ENCODE measurements at places on chromosomes 13 and 19.

GRCh38 chr13:75789451-75790197 lies 153.5 kb downstream of the LMO7 start:
- DNase-seq, result no peak

DNA sequence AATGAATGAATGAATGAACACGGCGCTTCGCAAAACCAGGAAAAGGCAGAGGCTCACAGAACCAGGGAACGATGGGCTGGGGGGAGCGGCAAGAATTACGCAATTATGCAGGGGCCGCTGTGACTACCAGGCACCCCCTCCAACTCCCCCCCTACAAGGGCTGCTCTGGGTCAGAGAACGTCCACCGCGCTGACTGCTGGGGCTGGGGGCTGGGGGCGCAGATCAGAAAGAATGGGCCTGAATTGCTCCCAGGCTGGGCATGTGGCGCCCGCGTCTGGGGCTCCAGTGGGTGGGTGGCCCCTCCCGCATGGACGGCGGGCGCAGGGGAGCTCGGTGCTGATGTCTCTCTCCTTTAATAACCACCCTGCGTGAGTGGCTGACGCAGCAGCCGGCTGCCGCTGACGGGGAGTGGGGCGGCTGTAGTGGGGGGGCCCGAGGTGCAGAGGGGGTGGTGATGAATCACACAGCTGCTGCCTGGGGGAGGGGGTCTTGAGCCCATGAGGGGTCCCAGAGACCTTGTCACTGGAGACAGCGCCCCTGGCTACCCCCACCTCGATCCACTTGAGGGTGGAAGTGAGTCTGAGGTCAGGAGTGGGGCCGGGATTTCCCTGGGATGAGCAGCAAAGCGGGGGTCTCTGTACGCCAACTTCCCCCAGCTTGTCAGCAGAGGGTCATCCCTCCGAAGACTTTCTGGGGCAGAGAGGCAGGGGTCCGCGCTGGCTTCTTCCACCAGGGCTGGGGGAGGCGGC lies 1.5 kb upstream of the CIRBP start:
- DNase-seq, result peak; percentile 66

DNA sequence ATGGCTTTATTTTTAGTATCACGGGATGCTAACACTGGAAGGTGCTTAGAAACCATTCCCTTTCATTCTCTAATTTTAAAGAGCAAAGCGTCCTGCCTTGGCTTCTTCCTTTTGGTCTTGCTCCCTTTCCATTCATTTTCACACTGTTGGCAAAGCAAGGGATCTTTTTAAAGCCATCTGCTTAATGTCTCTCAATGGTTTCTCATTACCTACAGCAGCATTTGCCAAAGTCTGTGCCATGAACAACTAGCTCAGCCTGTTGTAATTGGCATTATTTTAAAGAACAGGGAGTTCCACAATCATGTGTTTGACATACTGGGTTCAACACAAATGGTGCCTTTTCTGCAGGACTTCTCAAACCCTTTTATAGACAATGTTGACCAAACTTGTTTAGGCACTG lies 444.3 kb downstream of the GPC6 start:
- DNase-seq, result no peak

- no peak for DNase-seq
These were observed 2.2 kb upstream of the COLGALT1 start for GRCh38 chr19:17553256-17553655.

DNA sequence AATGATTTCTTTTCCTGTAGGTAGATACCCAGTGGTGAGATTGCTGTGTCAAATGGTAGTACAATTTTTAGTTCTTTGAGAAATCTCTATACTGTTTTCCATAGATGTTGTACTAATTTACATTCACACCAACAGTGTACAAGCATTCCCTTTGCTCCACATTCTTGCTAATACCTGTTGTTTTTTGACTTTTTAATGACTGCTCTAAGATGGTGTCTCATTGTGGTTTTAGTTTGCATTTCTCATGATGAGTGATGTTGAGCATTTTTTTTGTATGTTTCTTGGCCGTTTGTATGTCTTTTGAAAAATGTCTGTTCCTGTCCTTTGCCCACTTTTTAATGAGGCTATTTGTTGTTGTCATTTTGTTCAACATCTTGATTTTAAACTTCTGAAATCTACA lies 103.3 kb downstream of the DGKH start:
- DNase-seq, result no peak

- DNase-seq, result no peak
These were observed 5.8 kb downstream of the EGLN2 start for GRCh38 chr19:40804783-40805242.

DNA sequence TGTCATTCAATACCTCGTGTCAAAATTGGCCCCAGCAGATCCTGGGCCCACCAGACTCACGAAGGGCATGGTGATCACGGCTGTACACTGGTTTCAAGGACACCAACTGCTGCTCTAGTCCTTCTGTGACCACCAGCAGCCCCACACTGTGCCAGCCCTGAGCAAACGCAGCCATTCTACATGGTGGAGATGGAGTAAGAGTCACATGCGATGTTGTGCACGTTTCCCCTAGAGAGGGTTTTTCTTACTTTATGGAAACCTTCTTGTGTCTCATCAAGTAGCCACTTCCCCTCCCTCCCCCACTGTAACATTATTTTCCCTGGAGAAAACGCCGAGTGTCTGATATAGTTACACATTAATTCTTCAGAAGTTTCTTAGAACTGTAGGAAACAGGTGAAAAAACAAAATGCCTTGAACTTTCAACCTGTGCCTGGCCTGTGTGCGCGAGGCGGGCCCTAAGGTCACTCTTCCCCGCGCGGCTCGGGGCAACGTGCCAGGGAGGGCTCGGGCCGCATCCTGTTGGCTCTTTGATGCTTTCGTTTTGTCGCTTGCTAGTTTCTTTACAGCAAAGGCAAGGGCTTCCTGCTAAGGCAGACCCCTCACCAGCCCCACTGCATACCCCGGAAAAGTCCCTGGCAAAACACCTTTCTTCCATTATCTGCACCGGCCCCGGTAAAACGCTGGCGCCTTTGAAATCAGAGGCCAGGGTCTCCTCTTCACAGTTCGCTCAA lies 44.6 kb downstream of the GGACT start:
- DNase-seq, result no peak

GRCh38 chr19:38149661-38150061 lies 74.4 kb downstream of the DPF1 start:
- no peak for DNase-seq

DNA sequence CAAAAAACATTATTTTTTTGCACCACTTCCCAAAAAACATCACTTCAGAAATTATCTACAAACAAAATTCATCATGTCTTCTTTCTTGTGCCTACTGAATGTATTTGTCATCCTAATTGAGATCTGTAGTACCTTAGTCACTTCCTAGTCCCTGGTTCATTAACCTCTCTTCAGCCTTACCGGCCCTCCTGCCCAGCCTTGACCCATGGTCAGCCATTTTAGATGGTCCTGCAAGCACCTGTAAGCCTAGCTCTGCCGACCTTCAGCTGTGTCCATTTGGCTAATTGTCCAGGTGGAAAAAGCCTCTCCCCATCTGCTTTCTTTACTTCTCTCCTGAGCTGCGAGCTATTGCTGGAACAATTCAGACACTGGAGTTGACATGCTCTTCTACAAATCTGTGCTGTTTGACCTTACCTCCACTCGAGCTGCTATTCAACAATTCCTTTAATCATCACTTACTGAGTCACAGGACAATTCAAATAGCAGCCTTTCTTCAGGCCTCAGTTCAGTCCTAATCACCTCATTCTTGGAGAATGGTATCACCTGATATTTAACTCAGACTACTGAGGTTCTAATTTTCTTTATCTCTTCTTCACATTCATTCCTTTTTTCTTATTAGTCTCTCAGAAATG lies 882.5 kb downstream of the PCDH9 start:
- DNase-seq, result no peak

DNA sequence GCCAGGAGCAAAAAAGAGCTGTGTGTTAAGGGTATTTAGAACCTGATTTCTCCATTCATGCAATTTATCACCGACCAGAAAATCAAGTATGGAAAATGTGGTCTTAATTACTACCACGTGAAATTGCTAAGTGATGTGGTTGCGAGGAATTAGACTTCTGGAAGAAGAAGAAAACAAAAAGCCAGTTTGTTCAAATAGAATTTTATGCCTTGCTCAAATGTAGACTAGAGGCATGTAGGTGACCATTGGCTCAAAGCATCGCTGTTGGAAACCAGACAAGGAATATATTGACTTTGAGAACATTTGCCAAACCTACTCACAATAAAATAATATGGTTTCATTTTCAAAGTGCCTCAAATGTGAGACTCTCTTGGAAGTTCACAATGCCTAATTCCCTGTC lies 57.3 kb upstream of the LRCH1 start:
- no peak for DNase-seq

- DNase-seq, result no peak
These were observed 86.7 kb downstream of the ZAR1L start for GRCh38 chr13:32228330-32229041.

DNA sequence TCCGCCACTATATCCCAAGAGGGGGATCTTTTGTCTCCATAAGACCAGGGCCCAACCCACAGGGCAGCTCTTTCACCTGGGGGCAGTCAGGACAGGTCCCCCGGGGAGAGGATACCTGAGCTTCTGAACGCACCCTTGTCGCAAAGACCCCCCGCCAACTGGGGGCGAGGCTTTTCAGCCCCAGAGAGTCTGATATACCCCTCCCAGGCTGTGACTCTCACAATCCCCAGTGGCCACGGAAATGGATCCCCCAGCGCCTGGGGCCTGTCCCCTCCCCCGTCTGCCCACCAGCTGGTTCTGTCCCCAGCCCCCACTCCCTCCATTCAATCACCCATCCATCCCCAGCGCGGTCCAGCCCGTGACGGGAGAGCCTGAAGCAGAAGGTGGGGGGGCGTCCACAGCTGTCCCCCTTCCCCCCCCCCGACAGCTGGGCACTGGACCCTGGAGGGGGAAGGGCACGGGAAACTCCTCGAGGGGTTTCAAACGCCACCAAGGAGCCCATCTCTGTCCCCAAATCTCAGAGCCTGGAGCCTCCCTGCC lies 823 bp downstream of the DOCK6 start:
- peak; percentile 55 for DNase-seq

- no peak for DNase-seq
These were observed 561.6 kb downstream of the TBC1D4 start for GRCh38 chr13:74920361-74920760.

- no peak for DNase-seq
These were observed 22.5 kb upstream of the MYCBP2 start for GRCh38 chr13:77349365-77349764.

- DNase-seq, result no peak
These were observed 254.3 kb downstream of the NDFIP2 start for GRCh38 chr13:79735228-79735627.

GRCh38 chr13:59787679-59788078 lies 376.0 kb downstream of the DIAPH3 start:
- DNase-seq, result no peak

- DNase-seq, result no peak
These were observed 142.2 kb downstream of the SIPA1L3 start for GRCh38 chr19:38049105-38049649.

- no peak for DNase-seq
These were observed 189.3 kb upstream of the SPRY2 start for GRCh38 chr13:80530191-80530590.

GRCh38 chr13:41133951-41134350 lies 1.3 kb upstream of the KBTBD6 start:
- DNase-seq, result no peak

DNA sequence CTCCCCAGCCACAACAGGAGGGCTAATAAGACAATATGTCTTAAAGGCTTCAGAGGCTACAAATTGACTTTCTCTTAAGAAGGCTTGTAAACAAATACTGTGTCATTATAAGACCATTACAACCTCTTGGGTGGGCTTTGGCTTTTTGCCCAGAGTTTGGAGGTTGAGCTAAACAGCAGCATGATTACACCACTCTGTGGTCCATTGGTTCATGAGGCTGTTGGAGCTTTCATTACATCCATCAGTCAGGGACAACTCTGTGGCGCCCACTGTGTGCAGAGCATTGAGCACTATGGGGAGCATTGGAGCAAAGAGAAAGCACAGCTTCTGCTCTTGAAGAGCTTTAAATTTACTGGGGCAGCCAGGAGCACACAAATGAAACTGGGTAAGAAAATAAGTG lies 75.9 kb downstream of the TNFSF11 start:
- DNase-seq, result no peak

- DNase-seq, result no peak
These were observed 7.0 kb upstream of the EVI5L start for GRCh38 chr19:7822910-7823515.

- no peak for DNase-seq
These were observed 904 bp upstream of the SIGLEC9 start for GRCh38 chr19:51123802-51124201.

GRCh38 chr19:42176990-42177685 lies 40.3 kb downstream of the DEDD2 start:
- DNase-seq, result peak; percentile 93

DNA sequence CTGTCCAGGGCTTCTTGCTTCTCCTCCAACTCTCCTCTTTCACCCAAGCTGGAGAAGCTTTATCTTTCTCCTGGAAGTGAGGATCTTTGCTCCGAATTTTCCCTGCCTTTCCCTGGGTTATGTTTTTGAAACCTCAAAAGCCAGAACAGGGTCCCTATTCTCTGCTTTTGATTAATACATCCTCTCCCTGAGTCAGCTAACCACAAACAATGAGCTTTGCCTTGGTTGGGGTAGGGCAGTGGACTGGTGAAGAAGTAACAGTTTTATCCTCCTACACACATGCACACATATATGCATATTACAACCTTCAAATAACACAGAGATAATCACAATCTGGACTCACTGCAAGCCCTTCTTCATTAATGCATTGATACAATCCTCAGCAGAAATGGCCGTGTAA lies 44.6 kb downstream of the DLEU7 start:
- DNase-seq, result no peak

- DNase-seq, result peak; percentile 39
These were observed 17.9 kb downstream of the TFDP1 start for GRCh38 chr13:113602291-113602988.

DNA sequence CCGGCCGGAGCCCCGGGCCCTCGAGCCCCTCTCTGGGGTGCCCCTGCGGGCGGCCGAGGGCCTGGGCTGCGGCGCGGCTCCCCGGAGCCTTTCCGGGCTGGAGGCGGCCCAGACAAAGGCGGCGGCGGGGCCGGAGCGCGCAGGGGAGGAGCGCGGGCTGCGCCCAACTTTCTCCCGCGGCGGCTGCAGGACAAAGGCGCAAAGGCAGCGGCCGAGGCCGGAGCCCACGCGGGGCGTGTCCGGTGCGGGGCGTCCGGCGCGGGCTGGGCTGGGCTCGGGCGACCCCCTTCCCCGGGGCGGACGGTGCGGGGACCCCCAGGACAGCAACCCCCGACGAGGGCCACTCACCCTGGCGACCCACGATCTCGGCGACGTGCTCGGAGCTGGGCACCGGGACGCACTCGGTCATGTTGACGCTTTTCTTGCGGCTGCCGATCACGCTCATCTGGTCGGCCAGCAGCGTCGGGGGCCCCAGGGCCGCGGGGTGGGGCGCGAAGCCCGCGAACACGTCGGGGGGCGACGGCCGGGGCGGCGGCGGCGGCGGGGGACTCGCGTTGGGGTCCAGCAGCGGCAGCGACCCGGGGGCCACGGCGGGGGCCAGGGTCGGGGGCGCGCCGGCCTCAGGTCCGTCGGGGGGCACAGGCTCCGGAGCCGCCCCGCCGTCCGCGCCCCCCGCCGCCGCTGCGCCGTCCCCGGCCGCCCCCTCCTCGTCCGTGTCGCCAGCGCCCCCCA lies 843 bp downstream of the MEX3D start:
- DNase-seq, result peak; percentile 63

- DNase-seq, result no peak
These were observed 7.3 kb downstream of the ADGRL1 start for GRCh38 chr19:14198384-14199376.
